ENCODE measurements at places on chromosomes 12 and 14. TPM values are rescaled to one million over a fixed set of nuclear protein-coding genes. Genes with fewer than 3 reads are reported as not detected.

SYCP3 gene
- total RNA-seq = 0.28 TPM

DNA sequence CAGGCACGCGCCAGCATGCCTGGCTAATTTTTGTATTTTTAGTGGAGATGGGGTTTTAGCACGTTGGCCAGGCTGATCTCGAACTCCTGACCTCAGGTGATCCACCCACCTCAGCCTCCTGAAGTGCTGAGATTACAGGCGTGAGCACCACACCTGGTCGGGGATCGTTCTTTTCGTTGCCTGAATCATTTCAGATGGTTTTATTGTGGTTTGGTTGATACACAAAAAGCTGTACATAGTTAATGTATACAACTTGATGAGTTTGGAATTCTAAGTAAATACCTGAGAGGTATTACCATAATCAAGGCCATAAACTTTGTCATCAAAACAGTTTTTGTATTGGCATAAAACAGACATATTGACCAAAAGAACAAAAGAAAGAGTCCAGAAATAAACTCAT, 63.3 kb downstream of the RIC8B start:
- no peak for DNase-seq

DNA sequence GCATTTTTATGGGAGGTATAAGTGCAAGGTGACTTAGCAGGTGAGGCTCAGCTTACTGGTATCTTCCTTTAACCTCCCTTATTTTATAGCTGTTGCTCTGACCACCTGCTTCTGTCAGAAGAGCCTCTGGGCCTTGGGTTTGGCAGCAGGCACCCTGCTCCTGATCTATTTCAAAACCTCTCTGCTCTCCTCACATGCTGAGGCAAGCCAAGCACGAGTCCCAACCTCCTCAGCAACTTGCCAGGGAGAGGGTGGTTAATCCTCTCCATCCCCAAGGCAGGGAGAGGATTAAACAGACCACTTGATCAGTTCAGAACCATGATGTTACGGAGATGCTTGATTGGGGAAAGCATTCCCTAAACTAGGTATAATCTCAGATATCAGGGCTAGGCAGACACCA, 5.4 kb downstream of the PLEKHH1 start:
- DNase-seq = no peak

CLEC14A gene
- total RNA-seq = 29.5 TPM

DNA sequence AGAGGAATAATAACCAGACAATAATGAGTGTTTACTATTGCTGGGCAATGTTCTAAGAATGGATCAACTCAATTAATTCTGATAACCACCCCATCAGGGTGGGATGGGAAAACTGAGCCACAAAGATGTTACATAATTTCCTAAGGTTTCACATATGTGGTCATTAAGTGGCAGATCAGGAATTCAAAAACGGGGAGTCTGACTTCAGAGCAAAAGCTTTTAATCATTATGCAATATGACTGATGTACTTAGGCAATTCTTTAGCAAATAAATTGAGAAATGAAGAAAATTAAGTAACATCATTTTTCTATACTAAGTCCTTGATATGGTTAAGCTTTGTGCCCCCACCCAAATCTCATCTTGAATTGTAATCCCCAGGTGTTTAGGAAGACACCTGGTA, 53.4 kb downstream of the PLCZ1 start:
- DNase-seq = no peak

- DNase-seq = no peak
These were observed 9.5 kb downstream of the CEP290 start for GRCh38 chr12:88132392-88132791.

DNA sequence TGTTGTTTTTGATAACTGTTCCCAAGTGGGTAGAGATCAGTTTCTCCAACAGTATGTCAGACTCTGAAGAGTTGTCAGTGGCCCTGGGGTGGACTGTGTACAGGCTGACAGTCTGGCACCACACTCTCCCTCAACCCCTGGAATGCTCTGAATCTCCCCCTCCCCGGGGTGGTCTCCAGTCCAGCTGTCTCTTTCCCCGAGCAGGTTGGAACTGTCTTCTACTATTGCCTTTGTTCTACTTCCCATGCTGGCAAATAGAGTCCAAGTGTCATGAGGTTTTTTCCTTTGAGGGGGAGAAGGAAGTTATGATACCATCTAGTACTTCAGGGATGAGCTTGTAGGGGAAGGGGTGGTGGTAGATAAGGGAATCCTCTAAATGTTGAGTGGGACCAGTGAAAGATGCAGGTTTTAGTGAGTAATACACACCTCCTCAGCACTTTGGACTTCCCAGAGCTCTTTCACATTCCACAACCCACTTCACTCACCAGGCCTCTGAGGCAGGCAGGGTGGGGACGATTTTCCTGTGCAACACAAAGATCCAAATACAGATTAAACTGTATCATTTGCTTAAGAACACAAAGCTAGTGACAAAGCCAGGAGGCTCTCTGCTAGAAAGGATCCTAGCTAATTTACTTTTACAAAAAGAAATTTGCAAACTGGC, 170.7 kb upstream of the GZMB start:
- DNase-seq = no peak

TAS2R13 gene
- 0.28 TPM for total RNA-seq

- no peak for DNase-seq
These were observed 82.9 kb downstream of the PAPOLA start for GRCh38 chr14:96584907-96585671.

CSRP2 gene
- 22.3 TPM for total RNA-seq

LRRC10 gene
- total RNA-seq = not detected

DNA sequence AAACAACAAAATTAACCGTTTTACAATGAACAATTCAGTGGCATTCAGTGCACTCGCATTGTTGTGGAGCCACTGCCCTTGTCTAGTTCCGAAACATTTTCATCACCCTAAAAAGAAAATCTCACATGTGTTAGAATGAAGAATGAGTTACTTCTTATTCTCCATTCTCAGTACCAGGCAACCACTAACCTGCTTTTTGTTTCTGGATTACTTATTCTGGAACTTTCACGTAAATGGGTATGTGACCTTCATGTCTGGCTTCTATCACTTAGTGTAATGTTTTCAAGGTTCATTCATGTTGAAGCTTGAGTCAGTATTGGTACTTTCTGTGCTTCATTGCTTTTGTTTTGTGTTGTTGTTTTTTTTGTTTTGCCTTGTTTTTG, 15.6 kb downstream of the RCOR1 start:
- no peak for DNase-seq

DNA sequence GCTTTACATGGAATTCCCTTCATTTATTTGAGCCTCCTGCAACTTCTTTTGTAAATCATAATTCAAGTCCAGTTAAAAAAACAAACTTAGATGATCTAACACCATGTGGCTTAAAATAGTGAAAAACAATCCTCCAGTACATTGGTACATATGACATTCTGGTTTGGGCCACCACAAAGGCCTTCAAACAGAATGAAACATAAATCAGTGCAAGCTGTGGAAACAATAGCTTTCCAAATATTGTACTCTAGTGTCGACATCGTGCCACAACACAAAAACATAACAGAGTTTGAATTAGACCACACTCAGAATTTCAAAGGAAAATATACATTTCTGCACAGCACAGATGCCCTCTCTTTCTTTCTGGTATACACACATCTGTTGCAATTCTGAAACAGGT, 751.3 kb downstream of the SLC6A15 start:
- no peak for DNase-seq

CMKLR1 gene
- 4.7 TPM for total RNA-seq

GRCh38 chr12:52080403-52081251, 1.1 kb downstream of the SMIM41 start:
- no peak for DNase-seq

CLEC1A gene
- 1.6 TPM for total RNA-seq

AICDA gene
- total RNA-seq = not detected

DNA sequence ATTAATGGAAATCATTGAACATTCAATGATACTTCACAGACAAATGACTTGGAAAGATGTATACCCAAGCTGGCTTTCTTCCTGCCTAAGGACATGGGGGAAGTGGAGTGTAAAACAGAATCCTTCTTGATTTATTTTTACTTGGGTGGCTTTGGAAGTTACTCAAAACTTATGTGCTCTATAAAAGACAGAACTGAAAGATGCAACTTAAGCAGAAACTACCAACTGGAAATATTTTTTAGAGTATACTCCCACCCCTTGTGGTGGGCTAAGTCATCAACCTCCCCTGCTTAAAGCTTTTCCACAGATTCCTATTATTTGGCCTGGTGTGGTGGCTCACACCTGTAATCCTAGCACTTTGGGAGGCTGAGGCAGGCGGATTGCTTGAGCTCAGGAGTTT, 126.0 kb upstream of the ATP2B1 start:
- DNase-seq = no peak

OTOGL gene
- total RNA-seq = not detected

ZNF384 gene
- 37.9 TPM for total RNA-seq

Data from psoas muscle (tissue), 8 donors.